ENCODE measurements at places on chromosomes 12 and 14. TPM values are rescaled to one million over a fixed set of nuclear protein-coding genes. Genes with fewer than 3 reads are reported as not detected.

Gene PLA2G1B
- total RNA-seq, result not detected

Gene FGD4
- total RNA-seq, result 13.5 TPM

Gene PLEKHD1
- 0.20 TPM for total RNA-seq

Gene SERPINA10
- not detected for total RNA-seq

Gene MANSC4
- total RNA-seq, result 0.29 TPM

Gene LRIG3
- total RNA-seq, result 20.3 TPM

Gene CHMP4A
- 44.7 TPM for total RNA-seq

Gene FOXN4
- total RNA-seq, result not detected

Gene TEDC1
- total RNA-seq, result 14.9 TPM

Gene BCAT1
- total RNA-seq, result 121 TPM

Gene LRRK2
- 1.7 TPM for total RNA-seq

Gene SLCO1C1
- 1.2 TPM for total RNA-seq

Gene KRT77
- total RNA-seq, result not detected

Gene KRT73
- not detected for total RNA-seq

Gene AMIGO2
- total RNA-seq, result 7.5 TPM

Gene CCDC196
- not detected for total RNA-seq

Gene TROAP
- total RNA-seq, result 30.8 TPM

Gene LTBP2
- total RNA-seq, result 2.9 TPM

Gene KCNH5
- 2.3 TPM for total RNA-seq
